ENCODE measurements at places on chromosomes 16 and 17.
A peak's percentile ranks its signal among the peaks of the same experiment; 100 is the strongest.

- no peak for DNase-seq
These were observed 17.3 kb downstream of the LGALS3BP start for GRCh38 chr17:78962345-78962983.

- peak; percentile 22 for DNase-seq
These were observed 175.8 kb downstream of the NPIPB11 start for GRCh38 chr16:29230671-29231096.

DNA sequence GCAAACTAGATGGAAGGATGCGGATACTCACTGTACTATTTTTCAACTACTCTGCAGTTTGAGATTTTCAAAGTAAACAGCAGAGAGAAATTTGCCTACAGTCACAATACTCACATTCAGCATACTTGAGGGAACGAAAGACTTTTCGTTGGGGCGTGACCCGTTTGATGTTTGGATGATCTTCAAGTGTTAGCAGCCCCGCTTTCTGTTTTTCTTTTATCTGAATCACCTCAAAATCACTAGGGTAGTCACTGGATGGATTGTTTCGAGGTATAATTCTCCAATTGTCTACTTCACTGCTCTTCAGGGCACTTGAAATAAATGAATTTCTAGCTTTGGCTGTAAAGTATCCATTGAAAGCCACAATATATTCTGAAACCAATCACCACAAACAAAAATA lies 17.8 kb downstream of the MBTPS1 start:
- no peak for DNase-seq

GRCh38 chr16:67781565-67781921 lies 24.8 kb downstream of the RANBP10 start:
- DNase-seq, result no peak

- DNase-seq, result no peak
These were observed 27.7 kb upstream of the IL21R start for GRCh38 chr16:27374221-27374803.

DNA sequence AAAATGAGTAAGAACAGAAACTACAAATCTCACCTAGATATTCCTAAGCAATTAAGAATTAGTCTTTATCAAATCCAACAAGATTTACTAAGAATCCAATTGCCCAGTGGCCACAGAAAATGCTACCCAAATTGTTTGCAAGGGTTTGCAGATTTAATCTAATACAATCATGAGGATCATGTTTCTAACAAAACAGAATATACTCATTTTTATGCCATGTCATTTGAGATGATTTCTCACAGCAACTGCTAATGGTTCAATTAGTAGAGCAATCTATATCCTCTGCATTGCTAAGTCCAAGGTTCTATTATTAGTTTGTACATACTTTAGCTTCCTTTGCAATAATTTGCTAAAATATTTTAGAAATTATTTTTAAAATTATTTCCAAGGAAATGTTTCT lies 41.2 kb downstream of the HELZ start:
- DNase-seq, result no peak

DNA sequence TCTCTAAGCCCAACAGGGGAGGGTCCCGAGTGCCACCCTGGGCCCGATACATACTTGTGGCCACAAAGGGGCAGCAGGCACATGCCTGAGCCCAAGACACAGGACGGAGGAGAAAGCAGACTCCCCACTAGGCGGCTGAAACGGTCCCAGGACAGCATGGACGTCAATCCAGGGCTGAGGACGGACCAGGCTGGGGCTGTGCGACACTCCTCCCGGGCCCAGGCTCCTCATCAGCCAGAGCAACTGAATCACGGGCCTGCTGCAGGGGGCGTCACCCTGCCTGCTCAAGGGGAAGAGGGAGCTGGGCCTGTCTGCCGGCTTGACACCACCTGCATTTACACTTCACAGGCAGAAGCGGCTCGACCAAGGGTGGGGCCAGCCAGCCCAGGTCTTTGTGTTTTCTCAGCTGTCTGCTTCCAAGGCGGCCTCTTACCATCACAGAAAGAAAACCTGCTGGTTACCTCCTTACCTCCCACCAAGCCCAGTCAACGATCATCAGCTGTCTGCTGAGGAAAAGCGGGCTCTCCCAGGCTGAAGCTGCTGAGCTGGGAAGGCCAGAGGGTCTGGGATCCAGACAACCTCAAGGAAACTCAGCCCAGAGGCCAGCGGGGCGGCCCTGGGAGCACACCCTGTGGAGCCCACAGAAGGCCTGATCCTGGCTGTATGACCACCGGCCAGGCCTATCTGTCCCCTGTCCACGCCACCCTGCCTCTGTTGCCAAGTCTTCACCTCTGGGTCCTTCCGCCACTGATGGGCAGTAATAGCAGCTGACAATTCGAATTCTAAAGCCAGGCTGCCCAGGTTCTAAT lies 26.4 kb downstream of the KIFC3 start:
- DNase-seq, result peak; percentile 19

GRCh38 chr17:75487351-75488070 lies 27.8 kb downstream of the CASKIN2 start:
- no peak for DNase-seq

GRCh38 chr17:6306820-6307219 lies 128.1 kb downstream of the AIPL1 start:
- DNase-seq, result no peak

DNA sequence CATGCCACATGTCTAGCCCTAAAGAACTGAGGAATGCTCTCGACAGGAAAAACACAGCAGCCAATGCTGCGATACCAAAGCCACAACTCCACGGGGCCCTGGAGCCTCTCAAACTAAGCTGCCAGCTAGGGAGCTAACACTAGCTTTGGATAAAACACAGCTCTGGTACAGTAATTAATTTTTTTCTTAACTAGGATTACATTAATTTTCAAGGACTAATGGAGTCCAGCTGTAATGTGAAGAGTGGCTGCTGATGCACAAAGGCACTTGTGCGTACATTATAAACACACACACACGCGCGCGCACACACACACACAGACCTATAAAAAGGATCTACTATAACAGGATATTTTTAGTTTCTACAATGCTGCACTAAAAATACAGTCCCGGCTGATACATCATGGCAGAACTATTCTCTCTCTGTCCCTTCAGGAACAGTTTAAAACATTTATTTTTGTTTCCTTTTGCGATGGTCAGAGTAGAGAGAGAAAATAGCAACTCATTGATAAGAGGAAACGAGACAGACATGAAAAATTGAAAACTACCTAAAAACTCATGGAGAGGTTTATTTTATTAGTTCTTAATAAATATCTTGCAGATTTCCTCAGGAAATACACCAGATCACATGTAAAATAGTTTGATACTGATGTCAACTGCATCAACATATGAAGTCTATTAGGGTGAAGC lies 88.5 kb downstream of the SMG6 start:
- DNase-seq, result peak; percentile 86

DNA sequence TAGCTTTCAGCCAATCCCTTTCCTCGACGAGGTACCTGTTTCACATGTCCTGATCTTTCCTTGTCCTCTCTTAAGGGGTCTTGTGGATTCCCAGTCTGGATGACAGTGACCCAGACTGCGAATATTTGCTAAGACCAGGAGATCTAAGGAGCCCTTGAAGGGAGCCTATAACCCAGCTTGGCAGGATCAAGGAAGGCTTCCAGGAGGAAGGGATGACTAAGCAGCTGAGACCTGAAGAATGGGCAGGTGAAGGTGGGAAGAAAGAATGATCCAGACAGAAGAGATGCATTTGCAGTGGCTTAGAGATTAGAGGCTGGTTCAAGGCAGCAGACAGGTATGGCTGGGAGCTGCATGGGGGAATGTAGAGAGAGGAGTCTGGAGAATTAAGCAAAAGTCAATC lies 1.9 kb upstream of the PDK2 start:
- no peak for DNase-seq

- no peak for DNase-seq
These were observed 14.1 kb downstream of the PEMT start for GRCh38 chr17:17577373-17577772.

- DNase-seq, result peak; percentile 89
These were observed 14.4 kb downstream of the MIS12 start for GRCh38 chr17:5500589-5501391.

- DNase-seq, result no peak
These were observed 10.3 kb downstream of the KNOP1 start for GRCh38 chr16:19707569-19708295.

DNA sequence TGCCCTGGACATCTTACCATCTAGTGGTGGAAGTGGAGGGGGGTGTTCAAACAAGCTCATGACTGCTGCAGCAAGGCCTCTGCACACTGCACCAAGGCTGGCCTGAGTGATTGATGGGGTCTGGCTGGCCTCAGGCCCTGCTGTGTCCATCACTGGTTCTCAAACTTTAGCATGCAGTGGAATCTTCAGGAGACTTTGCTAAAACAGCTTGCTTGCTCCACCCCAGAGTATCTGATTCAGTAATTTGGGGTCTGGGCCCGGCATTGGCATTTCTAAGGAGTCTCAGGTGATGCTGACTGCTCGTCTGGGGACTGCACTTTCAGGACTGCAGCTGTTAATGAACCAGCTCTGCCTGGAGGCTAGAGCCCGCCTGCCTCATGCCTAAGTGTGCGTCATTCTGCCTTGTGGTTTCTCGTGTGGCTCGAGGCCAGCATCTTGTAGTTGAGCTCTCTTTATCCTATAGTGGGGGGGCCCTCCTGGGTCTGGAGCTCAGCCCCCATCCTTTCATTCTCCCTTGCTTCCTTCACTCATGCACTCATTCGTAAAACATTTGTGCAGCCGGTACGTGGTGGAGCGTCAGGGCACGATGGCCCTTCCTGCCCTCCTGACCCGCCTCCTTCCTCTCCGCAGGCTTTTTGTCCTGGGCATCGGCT lies 4.1 kb downstream of the MGAT5B start:
- peak; percentile 98 for DNase-seq

GRCh38 chr17:8087075-8087951 lies at the start of gene ALOX12B:
ALOX12B (minus strand) TSS chr17:8087716; CDS start chr17:8087442, 274 bp downstream.
- no peak for DNase-seq

- DNase-seq, result no peak
These were observed 264.6 kb upstream of the KCNJ16 start for GRCh38 chr17:69810326-69810965.

DNA sequence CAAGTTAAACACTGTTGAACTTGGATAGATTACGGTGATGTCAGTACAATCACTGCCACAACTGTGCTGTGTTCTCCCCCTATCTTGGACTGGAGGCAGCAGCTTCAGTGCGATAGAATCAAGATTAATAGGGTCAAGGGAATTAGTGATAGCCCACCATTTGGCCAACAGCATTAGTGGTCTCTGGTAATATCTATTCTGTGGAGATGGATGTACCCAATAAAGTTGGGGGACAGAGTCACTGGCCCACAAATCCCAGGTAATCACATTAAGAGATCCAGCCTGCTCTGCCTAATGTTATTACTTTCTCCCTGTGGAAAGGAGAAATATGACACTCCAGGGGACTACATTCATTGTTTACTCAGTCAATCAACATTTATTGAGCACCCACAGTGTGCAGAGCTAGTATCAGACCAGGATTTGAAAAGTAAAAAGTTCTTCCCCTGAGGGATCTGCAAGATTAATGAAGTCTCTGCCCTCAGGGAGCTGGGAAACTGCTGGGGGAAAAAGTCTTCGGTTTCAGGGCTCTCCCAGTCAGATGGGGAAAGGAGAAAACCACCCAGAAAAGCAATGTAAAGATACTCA lies 23.6 kb upstream of the ATP5MC1 start:
- DNase-seq, result no peak

GRCh38 chr16:88976366-88977017 lies 515 bp downstream of the CBFA2T3 start:
- DNase-seq, result no peak

DNA sequence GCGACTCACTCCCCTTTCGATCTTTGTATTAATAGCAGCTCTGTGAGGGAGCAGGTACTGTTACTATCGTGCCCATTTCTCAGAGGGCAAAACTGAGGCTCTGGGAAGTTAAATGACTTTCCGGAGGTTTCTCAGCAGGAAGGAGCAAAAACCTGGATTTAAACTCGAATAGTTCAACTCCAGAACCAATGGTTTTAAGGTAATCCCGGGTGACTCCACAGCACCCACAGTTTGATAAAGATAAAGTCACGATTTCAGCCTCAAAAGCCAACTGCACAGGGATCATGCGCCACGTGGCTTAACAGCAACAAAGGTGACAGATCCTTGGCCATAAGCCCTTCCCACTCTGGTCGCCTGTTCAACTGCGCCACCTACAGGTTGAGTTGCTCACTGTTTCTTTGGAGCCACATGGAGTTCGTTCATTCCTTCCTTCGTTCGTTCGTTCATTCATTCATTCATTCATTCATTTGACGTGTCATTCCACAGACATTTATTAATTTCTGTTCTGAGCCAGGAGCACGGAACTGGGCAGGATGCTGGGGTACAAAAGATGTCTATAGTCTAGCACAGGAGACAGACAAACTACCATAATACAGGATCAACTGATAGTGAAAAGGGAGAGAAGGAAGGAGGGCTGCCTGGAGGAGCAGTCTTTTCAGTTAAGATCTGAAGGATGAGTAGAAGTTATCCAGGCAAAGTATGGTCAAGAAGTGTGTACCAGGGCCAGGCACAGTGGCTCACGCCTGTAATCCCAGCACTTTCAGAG lies 134.8 kb downstream of the HS3ST2 start:
- peak; percentile 57 for DNase-seq

DNA sequence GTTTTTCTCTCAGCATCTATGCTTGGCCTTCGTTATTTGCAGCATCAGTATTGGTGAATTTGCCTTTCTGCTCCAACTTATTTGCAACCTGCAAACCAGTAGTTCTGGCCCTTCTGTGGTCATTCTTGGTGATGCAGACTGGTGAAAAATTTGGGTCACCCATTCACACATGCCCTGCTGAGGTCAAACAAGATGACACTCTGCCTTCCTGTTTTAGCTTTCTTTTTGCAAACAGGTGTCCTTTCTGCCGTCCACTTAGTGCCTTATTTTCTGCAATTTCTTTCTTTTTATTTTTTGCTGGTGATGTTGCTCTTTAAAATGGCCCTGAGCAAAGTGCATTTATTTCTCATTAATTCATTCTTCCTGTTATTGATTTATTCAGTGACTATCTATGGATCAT lies 31.3 kb downstream of the PLCG2 start:
- no peak for DNase-seq

DNA sequence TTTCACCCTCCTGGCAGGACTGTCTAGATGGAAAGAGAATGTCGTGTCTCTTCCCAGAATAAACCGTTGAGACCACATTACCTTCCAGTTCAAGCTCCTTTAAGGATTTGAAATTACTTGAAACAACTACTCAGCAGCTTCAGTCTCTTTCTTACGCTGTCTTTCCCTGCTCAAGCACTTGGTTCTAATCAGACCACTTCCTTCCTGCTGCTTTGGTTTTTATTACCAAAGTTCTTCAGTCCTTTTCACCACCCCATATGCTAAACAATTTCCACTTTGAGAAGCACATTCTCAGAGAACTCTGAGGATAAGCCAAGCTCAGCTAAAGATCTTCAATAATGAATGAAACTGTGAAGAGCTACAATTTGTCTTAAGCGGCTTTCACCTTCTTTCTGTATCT lies 105.4 kb downstream of the STX8 start:
- peak; percentile 20 for DNase-seq

GRCh38 chr16:25030420-25031131 lies 15.4 kb upstream of the ARHGAP17 start:
- DNase-seq, result no peak

DNA sequence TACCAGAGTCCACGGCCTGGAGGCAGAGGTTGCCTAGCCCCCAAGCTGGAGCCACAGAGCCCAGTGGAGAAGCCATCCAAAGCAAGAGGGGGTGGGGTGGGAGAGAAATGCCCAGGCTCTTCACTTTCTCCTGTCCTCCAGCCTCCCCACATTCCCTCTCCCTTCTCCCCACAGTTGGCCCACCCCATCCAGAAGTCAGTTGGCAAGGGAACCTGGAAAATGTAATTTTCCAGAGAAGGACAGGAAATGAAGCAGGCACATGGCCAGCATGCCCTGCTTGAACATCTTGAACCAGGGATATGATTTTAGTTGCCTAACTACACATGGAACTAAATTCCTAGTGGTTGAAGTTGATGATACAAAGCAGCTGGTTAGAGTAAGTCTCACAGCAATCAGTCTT lies 73.3 kb upstream of the IRX6 start:
- DNase-seq, result peak; percentile 18

All from fibroblast of skin of right biceps (primary cell).